Progenitor cell of endocrine pancreas (in vitro differentiated cells): ENCODE measurements at places on chromosomes 4 and X.
A peak's percentile ranks its signal among the peaks of the same experiment; 100 is the strongest.

GRCh38 chrX:42748067-42748850 lies 29.7 kb downstream of the PPP1R2C start:
- no peaks in the 10 kb centered on the region for H3K4me1 ChIP-seq
- no peaks in the 10 kb centered on the region for H3K36me3 ChIP-seq
- no peak overlapping the region for H3K4me3 ChIP-seq
- no peaks in the 10 kb centered on the region for H3K27me3 ChIP-seq
- H3K27ac ChIP-seq: no peak overlapping the region

GRCh38 chrX:10042055-10042454 lies 74.9 kb downstream of the CLDN34 start:
- no peak for DNase-seq
- no peak overlapping the region for H3K27ac ChIP-seq
- H3K4me1 ChIP-seq: no peaks in the 10 kb centered on the region
- no peak overlapping the region for H3K4me3 ChIP-seq
- H3K27me3 ChIP-seq: no peaks in the 10 kb centered on the region

DNA sequence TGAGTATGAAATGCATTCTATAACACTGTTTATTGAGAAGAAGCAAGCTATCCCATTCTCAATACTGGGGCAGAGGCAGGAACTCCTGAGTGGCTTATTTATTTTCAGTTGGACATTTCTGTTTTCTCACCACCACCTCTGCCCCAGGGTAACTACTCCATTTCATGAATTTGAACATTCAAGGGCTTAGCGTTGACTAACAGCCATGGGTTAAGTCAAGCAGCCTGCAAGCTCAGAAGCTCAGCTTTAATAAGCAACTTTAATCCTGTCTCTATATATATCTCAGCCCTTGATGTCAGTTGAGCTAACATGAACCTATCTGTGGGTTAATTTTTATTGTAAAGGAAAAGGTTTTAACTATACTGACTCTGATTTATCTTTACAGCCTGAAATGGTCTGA lies 93.8 kb downstream of the MBNL3 start:
- peaks cover 19% of the 10 kb centered on the region for H3K4me1 ChIP-seq
- DNase-seq: no peak
- H3K36me3 ChIP-seq: no peaks in the 10 kb centered on the region
- no peak overlapping the region for H3K4me3 ChIP-seq
- H3K27me3 ChIP-seq: no peaks in the 10 kb centered on the region
- H3K27ac ChIP-seq: no peak overlapping the region

GRCh38 chr4:134691915-134692314 lies 490.3 kb upstream of the PABPC4L start:
- no peak overlapping the region for H3K27ac ChIP-seq
- no peaks in the 10 kb centered on the region for H3K36me3 ChIP-seq
- no peaks in the 10 kb centered on the region for H3K27me3 ChIP-seq
- no peak for DNase-seq

- H3K36me3 ChIP-seq: no peaks in the 10 kb centered on the region
- DNase-seq: no peak
- no peak overlapping the region for H3K27ac ChIP-seq
- H3K4me3 ChIP-seq: no peak overlapping the region
- no peaks in the 10 kb centered on the region for H3K27me3 ChIP-seq
Measured at GRCh38 chr4:119659576-119659975, 31.0 kb upstream of the PDE5A start.

GRCh38 chr4:13611283-13611842 lies 16.2 kb downstream of the BOD1L1 start:
- no peak overlapping the region for H3K27ac ChIP-seq
- peaks cover 19% of the 10 kb centered on the region for H3K36me3 ChIP-seq
- H3K4me3 ChIP-seq: no peak overlapping the region
- DNase-seq: no peak
- H3K27me3 ChIP-seq: no peaks in the 10 kb centered on the region

DNA sequence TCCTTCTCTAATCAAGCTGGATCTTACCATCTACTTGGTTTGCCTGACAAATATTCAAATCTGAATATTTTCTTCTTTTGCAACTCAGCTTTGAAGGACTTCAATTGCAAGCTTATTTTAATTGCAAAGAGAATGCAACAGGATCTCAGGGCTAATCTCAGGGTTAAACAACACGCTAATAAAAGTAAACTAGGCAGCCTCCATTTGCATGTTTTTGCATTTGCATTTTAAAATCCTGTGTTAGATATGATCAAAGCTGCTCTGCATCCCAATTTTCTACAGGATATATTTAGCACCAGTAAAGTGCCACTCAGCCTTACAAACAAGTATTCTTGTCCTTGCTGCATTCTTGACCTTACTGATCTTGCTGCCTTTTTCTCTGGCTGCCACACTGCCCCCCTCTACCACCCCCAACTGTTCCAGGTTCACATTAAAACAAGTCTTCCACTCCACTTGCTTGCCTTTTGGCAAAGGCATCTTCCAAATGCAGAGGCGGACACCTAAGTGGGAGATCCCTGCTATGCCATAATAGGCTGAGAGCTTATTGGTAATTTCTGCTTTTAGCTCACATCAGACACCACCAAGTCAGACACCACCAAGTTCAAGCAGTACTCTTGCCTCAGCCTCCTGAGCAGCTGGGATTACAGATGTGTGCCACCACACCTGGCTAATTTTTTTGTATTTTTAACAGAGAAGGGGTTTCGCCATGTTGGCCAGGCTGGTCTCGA lies 48.1 kb downstream of the GPRIN3 start:
- H3K4me3 ChIP-seq: no peak overlapping the region
- H3K27me3 ChIP-seq: no peaks in the 10 kb centered on the region
- H3K27ac ChIP-seq: no peak overlapping the region
- peaks cover 23% of the 10 kb centered on the region for H3K4me1 ChIP-seq

DNA sequence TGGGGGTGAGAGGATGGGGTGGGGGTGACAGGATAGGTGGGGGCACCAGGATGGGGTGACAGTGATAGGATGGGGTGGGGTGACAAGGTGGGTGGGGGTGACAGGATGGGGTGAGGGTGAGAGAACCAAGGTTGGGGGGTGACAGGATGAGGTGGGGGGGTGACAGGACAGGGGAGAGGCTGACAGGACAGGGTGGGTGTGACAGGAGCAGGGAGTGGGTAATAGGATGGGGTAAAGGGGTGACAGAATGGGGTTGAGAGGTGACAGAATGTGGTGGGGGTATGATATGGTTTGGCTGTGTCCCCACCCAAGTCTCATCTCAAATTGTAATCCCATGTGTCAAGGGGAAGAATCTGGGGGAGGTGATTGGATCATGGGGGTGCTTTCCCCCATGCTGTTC lies 26.0 kb downstream of the RNF212 start:
- no peak overlapping the region for H3K27ac ChIP-seq
- H3K4me3 ChIP-seq: no peak overlapping the region
- H3K36me3 ChIP-seq: peaks cover 4% of the 10 kb centered on the region
- no peak for DNase-seq
- H3K4me1 ChIP-seq: peaks cover 5% of the 10 kb centered on the region

GRCh38 chrX:38701073-38701472 lies 100.2 kb upstream of the MID1IP1 start:
- H3K4me1 ChIP-seq: peaks cover 2% of the 10 kb centered on the region
- DNase-seq: no peak
- no peaks in the 10 kb centered on the region for H3K36me3 ChIP-seq
- no peak overlapping the region for H3K4me3 ChIP-seq

DNA sequence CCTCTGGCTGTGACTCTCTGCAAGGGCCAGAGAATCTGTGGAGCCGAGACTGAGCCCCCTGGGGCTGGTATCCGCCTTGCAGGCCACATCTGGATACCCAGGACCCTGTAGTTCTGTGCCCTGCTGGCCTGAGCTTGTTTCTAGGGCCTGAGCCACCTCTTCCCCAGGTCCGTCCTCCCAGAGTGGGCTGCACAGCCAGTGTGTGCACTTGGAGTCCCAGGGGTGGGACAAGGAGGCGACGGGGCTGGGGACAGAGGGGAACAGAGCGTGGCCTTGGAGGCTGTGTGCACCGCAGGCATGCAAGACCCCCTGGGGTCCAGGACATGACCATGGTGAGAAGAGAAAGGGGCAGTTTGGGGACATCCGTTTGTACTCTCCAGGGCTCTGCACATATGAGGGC lies 105.5 kb downstream of the SORCS2 start:
- H3K4me3 ChIP-seq: no peak overlapping the region
- H3K36me3 ChIP-seq: no peaks in the 10 kb centered on the region
- H3K27me3 ChIP-seq: peaks cover 42% of the 10 kb centered on the region
- H3K27ac ChIP-seq: no peak overlapping the region
- peaks cover 5% of the 10 kb centered on the region for H3K4me1 ChIP-seq

GRCh38 chr4:67593741-67594175 lies 35.2 kb downstream of the STAP1 start:
- no peak overlapping the region for H3K27ac ChIP-seq

DNA sequence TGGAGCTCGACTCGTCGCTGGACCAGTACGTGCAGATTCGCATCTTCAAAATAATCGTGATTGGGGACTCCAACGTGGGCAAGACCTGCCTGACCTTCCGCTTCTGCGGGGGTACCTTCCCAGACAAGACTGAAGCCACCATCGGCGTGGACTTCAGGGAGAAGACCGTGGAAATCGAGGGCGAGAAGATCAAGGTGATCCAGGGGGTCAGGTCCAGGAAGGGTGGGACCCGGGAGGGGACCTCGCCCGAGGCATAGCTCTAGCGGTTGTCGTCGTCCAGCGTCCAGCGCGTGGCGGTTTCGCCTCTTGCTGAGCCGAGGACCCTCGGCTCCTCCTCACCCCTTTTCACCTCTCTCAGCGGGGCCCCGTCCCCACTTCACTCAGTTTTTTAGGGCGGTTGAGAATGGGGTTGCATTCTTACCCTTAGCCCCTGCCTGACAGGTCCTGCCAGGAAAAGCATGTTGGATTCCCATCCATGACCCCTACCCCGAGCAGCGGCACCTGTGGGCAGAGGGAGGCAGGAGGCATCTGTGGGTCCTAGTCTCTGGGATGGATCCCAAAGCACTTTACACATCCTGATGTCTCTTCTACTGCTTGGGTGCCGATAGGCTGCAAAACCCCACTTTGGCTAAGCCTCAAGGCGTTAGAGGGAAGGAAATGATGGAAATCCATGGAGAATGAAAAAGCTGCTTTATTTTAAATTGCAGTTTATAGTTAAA lies 524 bp downstream of the RAB33A start:
- DNase-seq: no peak
- peaks cover 1% of the 10 kb centered on the region for H3K36me3 ChIP-seq
- H3K4me3 ChIP-seq: peak overlapping the region; percentile 73
- H3K27me3 ChIP-seq: peaks cover 23% of the 10 kb centered on the region

DNA sequence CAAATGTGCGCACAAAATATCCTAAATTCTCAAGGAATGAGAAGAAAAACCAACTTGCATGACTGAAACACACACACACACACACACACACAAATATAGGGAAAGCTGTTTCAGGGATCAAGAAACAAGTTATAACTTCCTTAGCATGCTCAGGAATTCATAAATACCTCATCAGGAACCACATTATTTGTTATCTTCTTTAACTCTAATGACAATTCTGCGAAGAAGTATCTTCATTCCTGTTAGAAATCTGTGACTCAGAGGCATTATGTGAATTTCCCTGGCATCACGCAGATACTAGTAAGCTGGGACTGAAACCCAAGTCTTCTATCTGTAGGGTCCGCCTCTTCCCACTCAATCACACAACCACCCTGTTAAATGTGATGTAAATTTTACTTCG lies 30.3 kb downstream of the TMPRSS11A start:
- DNase-seq: no peak
- peaks cover 21% of the 10 kb centered on the region for H3K4me1 ChIP-seq
- no peaks in the 10 kb centered on the region for H3K27me3 ChIP-seq
- H3K27ac ChIP-seq: no peak overlapping the region
